ENCODE measurements at places on chromosomes 1 and 21.

DNA sequence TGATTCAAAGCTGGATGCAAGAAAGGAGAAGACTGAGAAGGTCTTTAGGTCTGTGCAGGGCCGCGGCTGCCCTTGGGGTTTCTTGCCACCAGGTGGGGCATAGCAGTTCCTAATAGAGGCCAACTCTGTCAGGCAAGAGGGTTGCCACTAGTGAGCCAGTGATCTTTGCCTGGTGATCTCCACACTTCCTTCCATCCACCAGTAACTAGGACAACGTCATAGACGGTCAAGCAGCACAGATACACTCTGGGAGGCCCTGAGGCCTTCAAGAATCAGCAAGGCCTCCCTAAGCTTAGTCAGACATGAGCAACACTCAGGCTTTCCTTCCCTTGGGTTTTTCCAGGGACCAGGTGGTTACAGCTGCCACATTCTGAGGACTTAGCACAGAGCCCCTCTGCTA is 32.9 kb upstream of the ATP2B4 start:
- DNase-seq, result peak; percentile 49

- DNase-seq, result no peak
Measured at GRCh38 chr1:66197785-66198184, 336.2 kb upstream of the SGIP1 start.

DNA sequence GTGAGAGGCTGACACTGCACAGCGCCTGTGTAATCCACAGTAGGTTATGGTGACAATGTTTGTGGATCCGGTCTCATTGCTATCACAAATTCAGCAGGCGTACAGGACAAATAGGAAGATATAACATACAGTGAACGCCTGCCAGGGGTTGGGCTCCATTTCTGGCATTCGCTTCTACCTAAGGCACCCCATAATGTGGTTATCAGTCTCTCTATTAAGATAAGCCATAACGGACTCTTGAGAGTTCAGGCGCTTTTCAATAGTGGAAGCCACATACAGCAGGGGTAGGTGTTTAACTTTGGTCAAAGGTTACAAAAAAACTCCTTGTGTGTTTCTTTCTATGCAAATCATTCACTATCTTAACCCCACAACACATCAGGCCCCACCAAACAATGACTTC is 72.8 kb downstream of the SIPA1L2 start:
- no peak for DNase-seq

DNA sequence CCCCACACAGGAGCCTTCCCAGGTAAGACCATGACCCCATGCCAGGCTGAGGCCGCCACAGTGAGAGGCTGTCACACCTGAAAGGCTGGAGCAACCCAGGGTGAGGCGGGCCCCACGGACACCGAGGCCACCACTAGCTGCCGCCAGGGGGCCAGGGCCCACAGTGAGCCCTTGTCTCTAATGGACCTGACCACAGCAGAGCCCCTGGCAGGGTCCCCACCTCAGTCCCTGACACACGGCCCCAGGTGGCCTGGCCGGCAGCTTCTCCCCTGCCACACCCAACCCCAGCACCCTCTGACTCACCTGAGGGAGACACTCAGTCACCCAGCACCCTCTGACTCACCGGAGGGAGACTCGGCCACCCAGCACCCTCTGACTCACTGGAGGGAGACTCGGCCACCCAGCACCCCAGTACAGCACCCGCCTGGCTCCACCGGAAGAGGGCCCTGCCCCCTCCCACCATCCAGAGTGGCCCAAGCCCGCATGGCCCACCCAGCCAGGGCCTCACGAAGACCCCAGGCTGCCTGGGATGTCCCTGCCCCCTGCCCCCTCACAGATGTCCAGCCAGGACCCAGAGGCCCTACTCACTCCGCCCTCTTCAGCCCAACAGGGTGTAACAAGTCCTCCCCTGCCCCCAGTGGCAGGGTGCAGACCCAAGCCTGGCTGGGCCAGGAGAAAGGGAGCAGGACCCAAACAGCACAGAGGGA is 4.4 kb downstream of the DVL1 start:
- peak; percentile 94 for DNase-seq

DNA sequence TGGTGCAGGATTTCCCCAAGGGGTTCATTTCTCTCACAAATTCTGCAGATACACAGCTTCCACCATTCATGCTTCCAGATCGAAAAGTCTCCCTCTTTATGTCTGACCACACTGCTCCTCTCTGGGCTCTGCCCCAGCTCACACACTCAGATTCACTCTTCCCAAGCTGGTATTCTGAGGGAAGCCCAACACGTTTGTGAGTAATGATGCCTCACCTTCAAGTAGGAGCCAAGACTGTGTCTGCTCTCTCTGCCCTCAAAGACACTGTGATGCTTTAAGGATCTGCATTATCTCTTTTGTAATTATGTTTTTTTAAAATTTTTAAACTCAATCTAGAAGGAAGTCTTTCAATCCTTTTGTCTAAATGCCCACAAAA is 19.8 kb downstream of the PRAMEF11 start:
- DNase-seq, result peak; percentile 71

DNA sequence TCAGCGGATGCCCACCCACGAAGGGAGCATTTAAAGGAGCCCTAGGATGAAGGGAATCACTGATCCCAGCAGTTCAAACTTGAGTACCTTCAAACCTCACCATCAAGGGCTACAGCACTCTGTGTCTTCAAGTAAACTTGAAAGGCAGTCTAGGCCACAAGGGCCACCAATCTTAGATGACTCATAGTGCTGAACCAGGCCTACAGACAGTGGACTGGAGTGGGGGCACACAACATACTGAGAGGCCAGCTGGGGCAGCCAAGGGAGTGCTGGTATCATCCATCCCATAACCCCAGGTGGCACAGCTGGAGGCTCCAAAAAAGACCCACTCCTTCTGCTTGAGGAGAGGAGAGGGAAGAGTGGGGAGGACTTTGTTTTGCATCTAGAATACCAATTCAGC is 345.4 kb downstream of the DUSP10 start:
- no peak for DNase-seq

GRCh38 chr1:88036345-88037014 is 647.6 kb upstream of the PKN2 start:
- DNase-seq, result no peak

DNA sequence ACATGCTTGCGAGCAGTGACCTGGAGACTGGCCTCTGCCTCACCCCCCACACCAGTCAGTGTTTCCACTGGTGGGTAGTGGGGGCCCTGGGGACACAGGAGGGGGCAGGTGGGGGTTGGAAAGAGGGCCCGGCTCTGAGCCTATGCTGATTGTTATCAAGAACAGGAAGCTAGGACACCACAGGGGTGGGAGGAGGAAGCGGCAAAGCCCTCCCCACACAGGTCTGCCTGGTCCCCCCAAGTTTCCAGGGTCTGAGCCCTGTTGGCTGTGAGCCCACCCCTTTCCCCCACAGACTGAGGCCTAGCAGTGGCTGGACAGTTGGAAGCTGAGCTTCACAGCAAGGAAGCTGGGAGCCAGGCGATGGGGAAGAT is 1.6 kb upstream of the PTPN7 start:
- DNase-seq, result no peak

DNA sequence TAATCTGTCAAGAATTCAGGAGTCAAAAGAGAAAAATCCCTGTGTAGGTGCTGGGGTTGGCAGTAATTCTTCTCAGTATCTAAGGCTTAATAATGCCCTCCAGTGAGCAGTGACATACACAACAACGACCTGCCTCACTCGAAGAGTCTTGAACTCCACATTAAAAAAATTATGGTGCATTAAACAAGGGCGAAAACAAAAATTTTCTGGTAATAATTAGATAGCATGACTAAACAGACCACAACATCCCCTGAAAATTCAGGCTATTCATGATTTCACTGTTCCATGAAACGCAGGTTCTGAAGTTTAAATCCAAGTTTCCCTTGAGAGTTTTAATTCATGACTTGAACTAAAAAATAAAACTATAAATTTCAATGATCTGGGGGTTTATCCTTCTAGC is 5.1 kb downstream of the SRSF4 start:
- DNase-seq, result no peak

GRCh38 chr1:59316497-59317128 is 19.7 kb downstream of the FGGY start:
- DNase-seq, result no peak

GRCh38 chr1:95730986-95731385 is 497.0 kb downstream of the RWDD3 start:
- no peak for DNase-seq

GRCh38 chr1:21118167-21118566 is 58.5 kb downstream of the EIF4G3 start:
- no peak for DNase-seq

DNA sequence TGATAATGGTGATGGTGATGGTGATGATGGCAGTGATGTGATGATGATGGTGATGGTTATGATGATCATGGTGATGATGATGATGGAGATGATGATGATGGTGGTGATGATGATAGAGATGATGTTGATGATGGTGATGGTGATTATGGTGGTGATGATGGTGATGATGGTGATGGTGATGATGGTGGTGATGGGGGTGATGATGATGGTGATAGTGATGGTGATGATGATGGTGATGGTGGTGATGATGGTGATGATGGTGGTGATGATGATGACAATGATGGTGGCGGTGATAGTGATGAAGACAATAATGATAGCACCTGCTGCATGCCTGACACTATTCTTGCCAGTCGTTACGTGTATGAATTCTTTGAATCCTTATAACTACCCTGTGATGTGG is 317.9 kb upstream of the AJAP1 start:
- no peak for DNase-seq

- DNase-seq, result no peak
Measured at GRCh38 chr1:204997591-204998355, 45.2 kb upstream of the CNTN2 start.

DNA sequence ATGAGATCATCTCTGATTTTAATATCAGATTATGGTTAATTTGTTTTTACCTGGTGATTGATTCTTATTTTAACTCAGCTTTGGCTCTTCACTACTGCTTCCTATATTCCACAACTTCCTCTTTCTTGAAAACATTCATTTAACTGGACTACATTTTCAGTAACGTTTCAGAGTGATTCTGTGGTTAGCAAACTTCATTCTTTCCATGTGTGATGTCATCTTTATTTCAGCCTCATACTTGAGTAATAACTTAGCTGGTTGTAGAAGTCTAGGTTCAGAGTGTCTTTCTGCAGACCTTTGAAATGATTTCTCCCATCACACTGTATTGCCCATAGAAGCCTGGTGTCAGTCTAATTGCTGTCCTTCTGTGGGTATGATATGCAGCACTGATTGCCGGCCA is 36.0 kb upstream of the SLC35F3 start:
- peak; percentile 34 for DNase-seq

- DNase-seq, result no peak
Measured at GRCh38 chr1:204630132-204630905, 55.2 kb downstream of the LRRN2 start.

DNA sequence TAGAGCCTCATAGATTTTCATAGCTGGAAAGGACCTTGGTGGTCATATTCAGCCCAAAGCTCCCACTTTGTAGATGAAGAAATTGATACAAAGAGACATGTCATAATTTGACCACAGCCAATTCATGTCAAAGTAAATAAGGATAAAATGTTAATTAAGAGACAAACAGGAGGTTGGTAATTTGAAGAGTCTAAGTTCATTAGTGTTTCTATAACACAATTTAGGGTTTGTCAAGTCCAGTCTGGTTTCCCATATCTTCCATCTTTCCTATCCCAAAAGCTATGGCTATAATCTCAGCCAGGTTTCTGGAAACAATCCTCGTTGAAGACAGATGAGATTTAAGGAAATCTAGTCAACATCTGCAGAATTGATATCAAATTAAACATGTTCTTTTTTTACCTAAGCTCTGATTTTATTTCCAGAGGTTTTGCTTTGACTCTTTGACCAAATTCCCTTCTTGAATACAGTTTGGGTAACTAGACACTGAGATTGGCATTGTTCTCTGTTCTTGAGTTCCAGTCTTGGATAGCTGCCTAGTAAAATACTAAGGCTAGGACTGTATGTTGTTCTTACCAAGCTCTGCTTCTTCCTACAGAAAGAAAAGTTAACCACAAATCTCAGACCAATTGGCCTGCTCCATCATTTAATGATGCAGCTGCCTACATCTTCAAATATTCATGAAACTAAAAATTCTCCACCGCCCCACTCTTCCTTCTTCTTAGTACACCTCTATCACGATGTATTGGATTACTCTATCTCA is 62.0 kb downstream of the SLC44A5 start:
- peak; percentile 35 for DNase-seq

DNA sequence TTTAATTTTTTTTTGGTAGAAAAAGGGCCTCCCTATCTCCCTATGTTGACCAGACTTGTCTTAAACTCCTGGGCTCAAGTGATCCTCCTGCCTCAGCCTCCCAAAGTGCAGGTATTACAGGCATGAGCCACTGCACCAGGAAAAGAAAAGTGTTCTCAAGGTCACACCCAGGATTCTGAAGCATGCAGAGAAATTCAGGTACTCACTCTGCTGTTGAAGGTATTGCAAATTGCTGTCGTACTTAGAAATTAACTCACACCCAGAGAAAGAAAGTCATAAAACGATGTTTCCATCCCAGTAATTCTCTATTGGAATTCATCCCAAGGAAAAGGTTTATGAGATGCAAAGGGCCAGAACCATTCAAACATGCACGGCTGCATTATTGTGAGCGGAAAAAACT is 73.7 kb downstream of the DHRS3 start:
- DNase-seq, result no peak

- DNase-seq, result no peak
Measured at GRCh38 chr1:234214129-234214910, 158.9 kb upstream of the COA6 start.

DNA sequence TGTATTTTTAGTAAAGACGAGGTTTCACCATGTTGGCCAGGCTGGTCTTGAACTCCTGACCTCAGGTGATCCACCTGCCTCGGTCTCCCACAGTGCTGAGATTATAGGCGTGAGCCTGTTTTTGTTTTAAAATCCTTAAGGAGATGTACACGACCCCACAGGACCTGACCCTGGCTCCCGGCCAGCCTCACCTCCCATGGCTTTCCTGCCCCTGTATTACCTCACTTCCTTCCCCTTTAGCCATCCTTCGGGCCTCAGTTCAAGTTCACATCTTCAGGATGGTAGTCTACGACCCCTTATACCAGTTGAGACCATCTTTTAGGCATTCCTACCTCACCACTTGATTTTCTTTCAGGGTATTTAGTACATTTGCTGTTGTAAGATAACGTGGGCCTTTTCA is 36.3 kb downstream of the TCP10L start:
- DNase-seq, result no peak

- peak; percentile 29 for DNase-seq
Measured at GRCh38 chr1:110475362-110476027, 24.5 kb downstream of the PROK1 start.

DNA sequence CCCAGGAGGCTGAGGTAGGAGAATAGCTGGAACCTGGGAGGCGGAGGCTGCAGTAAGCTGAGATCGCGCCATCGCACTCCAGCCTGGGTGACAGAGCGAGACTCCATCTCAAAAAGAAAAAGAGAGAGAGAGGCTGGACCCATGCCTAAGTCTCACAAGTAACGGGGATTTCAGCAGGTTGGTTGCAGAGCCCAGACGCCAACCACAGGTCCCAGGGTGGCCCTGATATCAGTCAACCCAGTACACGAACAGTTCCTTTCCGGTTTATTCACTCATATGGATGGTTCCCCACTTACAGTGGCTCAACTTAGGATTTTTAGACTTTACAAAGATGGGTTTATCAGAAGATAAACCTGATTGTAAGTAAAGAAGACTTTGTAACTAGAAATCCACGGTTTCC is 40.9 kb downstream of the CLSTN1 start:
- DNase-seq, result no peak
